Stimulated activated CD4-positive, alpha-beta T cell treated with anti-CD3 and anti-CD28 coated beads, Interleukin-1b, Interleukin-23, amount 100 ng/mL, for 48 hours (primary cell): ENCODE measurements at places on chromosomes 12 and 14.
A peak's percentile ranks its signal among the peaks of the same experiment; 100 is the strongest.

DNA sequence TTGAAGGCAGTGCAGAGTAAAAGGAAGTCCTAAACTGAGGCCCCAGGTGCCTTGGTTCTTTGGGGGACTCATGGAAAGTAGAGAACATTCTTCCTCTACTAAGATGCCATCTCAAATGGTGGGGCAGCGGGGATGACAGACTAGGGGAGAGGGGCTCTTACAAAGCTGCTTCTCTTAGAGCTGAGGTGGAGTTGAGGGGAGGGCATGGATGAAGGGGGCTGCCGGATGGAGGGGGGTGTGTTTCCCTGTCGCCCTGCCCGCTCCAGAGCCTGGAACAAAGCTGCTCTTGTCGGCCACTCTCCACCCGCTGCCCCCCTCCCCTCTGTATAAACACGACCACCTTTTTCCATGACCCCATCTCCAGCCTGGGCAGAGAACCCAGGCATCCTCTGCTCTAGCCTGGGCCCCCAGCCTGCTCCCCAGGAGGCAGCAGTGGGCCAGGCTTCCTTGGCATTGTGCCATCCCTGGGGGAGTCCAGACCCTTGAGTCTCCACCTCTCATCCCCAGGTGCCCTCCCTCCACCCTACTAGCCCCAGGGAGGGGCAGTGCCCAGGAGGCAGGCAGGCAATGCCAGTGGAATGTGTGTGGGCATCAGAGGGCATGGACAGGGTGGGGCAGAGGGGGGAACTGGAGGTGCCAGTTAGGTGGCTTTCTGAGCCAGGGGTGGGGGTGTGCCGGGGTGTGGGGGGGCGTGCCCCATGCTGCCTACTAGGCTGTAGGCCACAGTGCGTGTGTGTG, 1.7 kb downstream of the RARG start:
- no peak for DNase-seq

- DNase-seq = no peak
These were observed 68.8 kb downstream of the ADCK1 start for GRCh38 chr14:77868552-77869285.

GRCh38 chr12:131547555-131547954, 163.3 kb upstream of the SFSWAP start:
- DNase-seq = no peak

GRCh38 chr12:9184276-9184675, 23.9 kb downstream of the PZP start:
- DNase-seq = peak; percentile 3

GRCh38 chr14:71551291-71551950, 380.8 kb upstream of the RGS6 start:
- DNase-seq = no peak

GRCh38 chr12:113171543-113171942, 13.7 kb downstream of the DDX54 start:
- DNase-seq = no peak

DNA sequence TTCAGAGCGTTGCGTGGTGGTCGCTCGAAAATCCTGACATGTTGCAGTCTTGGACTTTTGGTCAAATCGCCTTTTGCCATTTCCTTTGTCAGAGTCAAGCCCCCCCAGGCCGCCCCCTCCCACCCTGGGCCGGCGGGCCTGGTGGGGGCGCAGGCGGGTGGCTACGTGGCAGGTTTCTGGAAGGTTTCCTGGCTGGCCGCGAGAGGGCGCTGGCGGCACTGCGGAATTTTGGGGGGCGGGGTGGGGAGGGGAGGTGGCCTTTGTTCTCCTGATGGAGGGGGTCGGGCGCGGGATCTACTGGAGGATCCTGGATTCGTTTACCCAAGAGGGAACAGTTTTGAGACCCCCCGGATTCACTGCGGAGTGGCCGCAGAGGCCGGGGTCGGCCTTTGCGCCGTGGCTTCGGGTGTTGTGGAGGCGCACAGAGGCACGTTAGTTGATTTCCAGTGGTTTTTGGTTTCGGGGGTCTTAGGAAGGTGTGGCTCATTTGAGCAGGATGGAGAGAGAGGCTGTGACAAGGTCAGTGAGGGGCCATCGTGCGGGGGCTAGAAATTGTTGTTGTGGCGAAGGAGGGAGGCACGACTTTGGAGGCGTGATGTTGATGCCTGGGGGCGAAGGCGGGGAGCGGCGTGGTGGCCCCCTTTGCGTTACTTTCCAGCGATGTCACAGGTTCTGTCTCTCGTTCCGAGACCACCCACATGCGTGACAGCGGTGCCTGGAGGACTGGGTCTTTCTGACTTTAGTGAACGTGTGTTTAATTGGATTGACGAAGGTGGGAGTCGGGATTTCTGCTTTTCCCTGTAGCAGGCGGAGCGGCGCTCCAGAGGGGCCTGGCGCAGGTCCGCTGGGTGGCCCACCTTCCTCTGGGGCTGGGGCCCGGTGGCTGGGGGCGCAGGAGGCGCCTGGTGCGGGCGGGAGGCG, 1.4 kb downstream of the MEG3 start:
- no peak for DNase-seq

- DNase-seq = no peak
These were observed 92.5 kb downstream of the FBXL14 start for GRCh38 chr12:1501695-1502378.

- DNase-seq = no peak
These were observed 181.5 kb downstream of the ACSS3 start for GRCh38 chr12:81259360-81259759.

DNA sequence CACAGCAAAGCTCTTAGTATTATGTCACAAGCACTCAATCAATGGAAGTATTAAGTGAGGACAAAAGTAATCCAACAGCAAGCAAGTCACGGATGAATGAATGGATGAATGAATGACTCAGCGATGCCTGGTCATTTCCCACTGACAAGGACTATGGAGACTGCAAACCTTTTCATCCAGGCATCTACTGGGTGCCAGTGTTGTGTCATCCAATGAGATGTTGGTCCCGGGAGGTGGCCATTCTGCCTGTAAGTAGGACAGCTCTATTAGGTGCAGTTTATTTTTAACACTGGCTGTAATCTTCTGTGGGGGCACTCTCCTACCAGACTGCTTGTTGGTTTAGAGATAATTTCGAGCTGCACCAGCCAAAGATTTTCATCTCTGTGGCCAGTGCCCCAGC, 39.4 kb downstream of the STAB2 start:
- DNase-seq = no peak

GRCh38 chr12:95321516-95322246, 104.1 kb downstream of the VEZT start:
- no peak for DNase-seq

- no peak for DNase-seq
These were observed 124.3 kb upstream of the SLC38A4 start for GRCh38 chr12:46950094-46950493.

- no peak for DNase-seq
These were observed 1.3 kb downstream of the DDX51 start for GRCh38 chr12:132142679-132143335.

DNA sequence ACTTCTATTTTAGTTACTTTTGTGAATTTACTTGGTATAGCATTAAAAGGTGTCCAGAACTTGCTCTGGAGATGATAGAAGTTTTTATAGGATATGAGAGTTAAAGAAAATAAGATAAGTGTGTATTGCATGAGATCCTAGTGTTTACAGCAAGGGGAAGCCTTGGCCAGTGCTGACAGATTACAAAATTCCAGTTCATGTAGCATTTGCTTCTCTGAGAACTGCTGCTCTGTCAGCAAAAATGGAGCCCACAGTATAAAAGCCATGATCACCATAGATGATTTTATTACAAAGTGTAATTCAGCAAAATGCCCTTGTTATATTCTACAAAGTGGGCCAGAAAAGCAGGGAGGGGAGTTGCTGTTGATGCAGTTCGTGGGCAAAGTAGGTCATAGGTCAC, 40.0 kb upstream of the ATF1 start:
- DNase-seq = no peak
